ENCODE measurements at places on chromosomes 5 and 9. TPM values are rescaled to one million over a fixed set of nuclear protein-coding genes. Genes with fewer than 3 reads are reported as not detected.

AHRR gene
- 18.0 TPM for total RNA-seq

HRCT1 gene
- total RNA-seq: 0.59 TPM

ELAVL2 gene
- total RNA-seq: not detected

TYRP1 gene
- total RNA-seq: 2.5 TPM

Data from smooth muscle cell of the pulmonary artery (primary cell).